ENCODE measurements at places on chromosomes 12 and 14. TPM values are rescaled to one million over a fixed set of nuclear protein-coding genes. Genes with fewer than 3 reads are reported as not detected.

- no peak for DNase-seq
Measured at GRCh38 chr12:6192604-6193380, 7.4 kb upstream of the CD9 start.

- peak; percentile 74 for DNase-seq
Measured at GRCh38 chr12:100154474-100155247, 12.0 kb upstream of the BLTP3B start.

DNA sequence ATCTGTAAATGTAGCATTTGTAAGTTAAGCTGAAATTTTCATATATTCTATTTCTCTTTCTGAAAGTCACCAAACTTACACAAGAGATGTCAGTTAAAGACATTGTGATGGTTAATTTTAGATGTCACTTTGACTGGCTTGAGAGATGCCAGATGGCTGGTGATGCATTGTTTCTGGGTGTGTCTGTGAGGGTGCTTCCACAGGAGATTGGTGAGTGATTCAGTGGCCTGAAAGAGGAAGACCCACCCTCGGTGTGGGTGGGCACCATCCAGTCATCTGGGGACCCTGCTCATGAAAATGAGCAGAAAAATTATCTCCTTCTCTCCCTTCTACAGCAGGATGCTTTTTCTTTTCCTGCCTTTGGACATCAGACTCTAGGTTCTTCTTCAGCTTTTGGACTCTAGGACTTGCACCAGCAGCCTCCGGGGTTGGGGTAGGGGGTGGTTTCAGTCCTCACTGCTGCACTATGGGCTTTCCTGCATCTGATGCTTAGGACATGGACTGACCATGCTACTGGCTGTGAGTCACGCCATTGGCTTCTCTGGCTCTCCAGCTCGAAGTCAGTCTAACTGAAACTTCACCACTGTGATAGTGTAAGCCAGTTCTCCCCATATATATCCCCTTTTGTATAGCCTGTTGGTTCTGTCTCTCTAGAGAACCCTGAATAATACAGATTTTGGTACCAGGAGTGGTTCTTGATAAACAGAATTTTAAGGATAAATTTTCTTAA lies 20.9 kb downstream of the PDE6H start:
- no peak for DNase-seq

GRCh38 chr14:24059841-24060388 lies 8.1 kb downstream of the CARMIL3 start:
- peak; percentile 24 for DNase-seq

- DNase-seq: no peak
Measured at GRCh38 chr12:63319386-63319785, 168.4 kb upstream of the AVPR1A start.

DNA sequence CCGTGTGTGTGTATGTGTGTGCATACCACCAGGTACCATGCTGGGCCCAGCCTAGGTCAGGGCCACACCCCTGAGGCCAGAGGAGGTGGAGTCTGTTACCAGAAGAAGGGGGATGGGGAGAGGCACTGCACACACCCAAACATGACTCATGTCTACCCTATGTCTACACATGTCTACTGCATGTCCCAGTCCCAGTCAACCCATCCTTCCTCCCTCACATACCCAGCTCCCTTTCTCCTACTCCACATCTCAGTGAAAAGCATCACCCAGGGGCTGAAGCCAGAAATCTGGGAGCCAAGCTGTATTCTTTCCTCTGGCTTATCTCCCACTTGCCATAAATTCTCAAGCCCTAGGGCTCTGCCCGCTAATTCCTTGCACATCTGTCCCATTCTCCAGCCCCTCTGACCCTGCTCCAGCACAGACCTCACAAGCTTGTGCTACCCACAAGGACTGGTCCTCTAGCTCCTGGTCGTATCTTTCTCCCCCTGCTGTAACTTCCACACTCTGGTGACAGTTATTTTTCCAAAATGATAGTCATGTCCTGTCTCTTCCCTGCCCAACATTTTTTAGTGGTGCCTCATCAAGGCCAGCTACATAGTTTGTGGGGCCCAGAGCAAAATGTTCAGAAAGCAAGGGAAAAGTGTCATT lies 18.0 kb upstream of the APPL2 start:
- no peak for DNase-seq

- DNase-seq: no peak
Measured at GRCh38 chr12:90916516-90916915, 38.5 kb downstream of the CCER1 start.

- no peak for DNase-seq
Measured at GRCh38 chr14:90963343-90963742, 97.1 kb downstream of the RPS6KA5 start.

GRCh38 chr14:94381149-94382030 lies 7.0 kb downstream of the SERPINA1 start:
- DNase-seq: no peak

DNA sequence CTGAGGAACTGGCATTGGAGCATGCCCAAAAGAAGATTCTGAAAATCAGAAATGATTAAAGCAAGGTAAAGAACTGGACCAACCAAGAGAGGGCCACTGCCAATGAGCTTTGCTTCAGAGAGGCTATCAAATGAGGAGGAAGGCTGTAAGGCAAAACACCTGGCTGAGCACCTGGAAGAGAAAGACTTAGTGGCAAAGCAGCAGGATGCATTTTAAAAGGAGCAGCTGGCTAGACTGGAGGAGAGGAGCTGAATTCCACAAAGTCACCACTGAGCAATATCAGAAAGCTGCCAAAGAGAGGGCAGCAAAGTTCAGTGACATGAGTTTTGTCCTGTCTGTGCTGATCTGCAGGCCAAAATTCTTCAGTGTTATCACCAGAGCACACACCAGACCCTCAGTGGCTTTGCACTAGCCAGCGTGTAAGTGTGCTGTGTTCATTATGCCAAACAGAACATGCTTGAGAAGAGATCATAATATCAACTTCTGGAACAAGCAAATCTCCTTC lies 338.7 kb downstream of the TRHDE start:
- no peak for DNase-seq

The GDF3 gene
- polyA plus RNA-seq: not detected

The RACGAP1 gene
- polyA plus RNA-seq: 38.4 TPM

The SLC5A8 gene
- 0.23 TPM for polyA plus RNA-seq

The TPH2 gene
- polyA plus RNA-seq: 0.21 TPM

The FBLN5 gene
- 108 TPM for polyA plus RNA-seq

The HOXC6 gene
- 3.1 TPM for polyA plus RNA-seq

The CPNE6 gene
- not detected for polyA plus RNA-seq

The GPR84 gene
- polyA plus RNA-seq: 0.41 TPM
